ENCODE measurements at places on chromosomes 7 and 10. TPM values are rescaled to one million over a fixed set of nuclear protein-coding genes. Genes with fewer than 3 reads are reported as not detected.
A peak's percentile ranks its signal among the peaks of the same experiment; 100 is the strongest.

DNA sequence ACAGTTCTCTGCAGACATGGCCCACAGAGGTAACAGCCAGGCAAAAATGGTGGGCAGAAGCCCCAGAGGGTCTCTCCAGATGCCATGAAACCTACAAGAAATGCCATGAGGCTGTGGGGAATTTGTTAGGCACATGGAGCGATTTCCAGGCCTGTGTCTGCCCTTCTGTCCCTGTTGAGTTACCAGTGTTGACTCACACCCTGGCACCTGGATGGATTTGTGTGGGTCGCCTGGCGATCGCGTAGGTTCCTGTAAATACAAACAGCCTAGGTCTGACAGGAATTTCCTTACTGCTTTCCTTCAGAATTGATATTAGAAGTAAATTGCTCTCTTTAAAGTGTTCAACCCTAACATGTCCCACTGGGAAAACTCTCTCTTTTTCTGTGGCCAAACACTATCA lies 164.9 kb upstream of the EEPD1 start:
- DNase-seq = no peak

DNA sequence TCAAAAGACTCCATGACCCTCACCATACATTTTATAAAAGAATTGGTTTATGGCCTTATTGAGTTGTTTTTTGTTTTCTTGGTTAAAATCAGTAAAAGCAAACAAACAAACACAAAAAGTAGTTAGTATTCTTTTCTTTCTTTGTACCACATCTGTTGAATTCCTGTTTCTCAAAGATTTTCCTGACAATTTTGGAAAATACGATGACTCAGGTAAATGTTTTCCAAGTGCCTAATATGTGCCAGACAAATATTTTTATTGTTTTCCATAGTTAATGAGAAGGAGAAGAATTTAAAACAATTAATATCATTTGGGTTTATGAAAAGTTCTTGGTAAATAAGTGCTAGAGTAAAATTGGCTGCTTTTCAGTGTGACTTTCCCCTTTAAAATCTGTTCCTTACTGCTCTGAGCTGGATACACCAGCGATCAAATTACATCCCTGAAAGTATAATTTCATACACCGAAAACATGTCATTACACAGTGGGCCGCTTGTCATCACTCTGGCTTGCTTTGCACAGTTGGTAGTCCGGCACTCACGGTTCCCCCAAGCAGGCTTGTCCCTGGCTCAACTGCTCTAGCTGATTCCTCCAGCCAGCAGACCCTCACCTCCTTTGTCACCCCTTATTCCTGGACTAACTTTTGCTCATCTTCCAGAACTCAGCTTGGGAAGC lies 80.5 kb downstream of the TBXAS1 start:
- peak; percentile 46 for DNase-seq

- DNase-seq = no peak
Measured at GRCh38 chr10:48284811-48285210, 10.3 kb upstream of the FRMPD2 start.

DNA sequence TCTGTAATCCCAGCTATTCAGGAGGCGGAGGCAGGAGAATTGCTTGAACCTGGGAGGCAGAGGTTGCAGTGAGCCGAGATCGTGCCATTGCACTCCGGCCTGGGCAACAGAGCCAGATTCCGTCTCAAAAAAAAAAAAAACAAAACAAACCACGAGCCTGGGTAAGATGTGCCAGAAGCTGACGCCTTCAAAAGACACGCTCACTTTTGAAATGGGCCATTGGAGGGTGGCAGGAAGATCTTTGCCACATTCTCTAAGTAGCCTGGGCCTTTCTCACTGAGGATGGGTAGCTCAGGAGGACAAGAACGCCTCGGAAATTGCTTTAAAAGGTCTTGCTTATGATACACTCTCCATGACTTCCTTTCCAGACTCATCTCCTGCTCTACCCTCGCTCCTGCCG lies 172.7 kb downstream of the SH3PXD2A start:
- no peak for DNase-seq

DNA sequence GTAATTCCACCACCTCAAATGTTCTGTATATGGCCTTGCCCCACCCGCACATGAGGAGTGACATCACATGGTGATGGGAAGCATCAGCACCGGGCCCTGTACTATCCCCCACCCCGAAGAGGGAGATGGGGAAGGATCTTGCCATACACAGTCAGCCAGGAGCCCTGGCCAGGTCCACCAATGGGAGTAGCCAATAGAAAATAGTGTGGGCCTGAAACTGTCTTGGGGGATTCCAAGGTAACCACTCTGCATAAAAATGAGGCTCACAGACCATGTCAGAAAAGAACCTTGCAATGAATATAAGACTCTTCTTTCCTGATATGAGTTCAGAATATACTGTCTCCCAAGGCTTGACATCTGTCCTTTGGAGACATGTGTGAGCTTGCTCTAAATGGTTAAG lies 51.1 kb downstream of the ADRB1 start:
- no peak for DNase-seq

- DNase-seq = peak; percentile 79
Measured at GRCh38 chr7:27150568-27151340, 1.6 kb downstream of the HOXA3 start.

- no peak for DNase-seq
Measured at GRCh38 chr10:17652585-17652984, 8.6 kb downstream of the STAM start.

DNA sequence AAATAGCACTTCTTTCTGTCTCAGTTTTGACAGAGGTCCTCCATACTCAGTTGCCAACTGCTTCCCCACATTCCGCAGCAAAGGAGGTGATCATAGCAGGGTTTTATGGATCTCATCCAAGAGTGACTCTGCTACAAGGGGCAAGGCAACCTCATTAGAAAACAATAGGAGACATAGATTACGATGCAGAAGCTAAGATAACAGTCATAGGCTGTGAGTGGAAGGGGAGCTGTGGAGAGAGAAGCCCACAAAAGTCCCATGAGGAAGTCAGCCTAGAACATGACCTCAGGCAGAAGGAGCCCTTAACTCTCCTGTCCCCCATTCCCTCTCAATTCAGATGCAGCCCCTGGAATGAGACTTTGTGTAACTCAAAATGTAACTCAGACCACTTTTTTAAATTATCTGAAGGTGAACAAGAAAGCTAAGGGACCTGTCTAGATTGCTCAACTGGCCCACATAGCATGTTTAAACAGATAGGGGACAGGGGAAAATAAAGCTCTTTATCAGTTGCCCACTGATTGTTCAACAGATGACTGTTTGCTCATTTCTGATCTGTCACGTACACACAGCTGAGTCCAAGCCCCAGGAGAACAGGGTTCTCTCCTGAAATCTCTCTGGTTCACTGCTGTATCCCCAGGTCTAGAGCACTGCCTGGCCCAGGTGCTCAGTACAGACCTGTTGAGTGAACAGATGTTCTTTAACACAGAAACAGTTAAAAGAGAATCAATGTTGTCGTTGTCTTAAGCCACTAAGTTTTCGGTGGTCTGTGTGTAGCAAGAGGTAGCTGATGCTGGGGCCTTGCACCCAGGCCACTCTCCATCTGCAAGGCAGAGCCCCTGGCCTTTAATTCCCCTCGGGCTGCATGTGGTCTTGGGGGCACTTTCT lies 1.5 kb upstream of the NCOA4 start:
- DNase-seq = no peak

DNA sequence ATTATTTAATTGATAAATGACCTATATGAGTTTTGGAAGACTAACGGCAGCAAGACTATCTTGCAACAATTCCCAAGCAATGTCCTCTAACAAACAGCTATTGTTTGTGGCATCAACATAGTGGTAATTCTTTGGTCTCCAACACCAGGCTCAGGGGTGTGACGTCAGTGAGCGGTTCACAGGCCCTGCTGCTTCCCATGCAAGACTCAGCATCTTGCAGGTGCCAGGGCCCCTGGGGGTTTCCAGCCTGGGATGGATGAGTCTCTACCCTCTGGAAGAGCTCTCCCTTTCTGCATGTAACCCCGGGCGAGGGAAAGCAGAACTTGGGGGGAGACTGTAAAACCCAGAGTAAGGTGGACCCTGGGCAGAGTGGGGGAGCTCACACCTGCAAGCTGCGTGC lies 164.7 kb downstream of the ACTR3B start:
- DNase-seq = no peak

- DNase-seq = peak; percentile 74
Measured at GRCh38 chr10:27241010-27241651, 534 bp upstream of the ACBD5 start.

- no peak for DNase-seq
Measured at GRCh38 chr10:119235356-119235755, 28.0 kb downstream of the GRK5 start.

GRCh38 chr7:22821702-22822485 lies 755 bp downstream of the TOMM7 start:
- no peak for DNase-seq

DNA sequence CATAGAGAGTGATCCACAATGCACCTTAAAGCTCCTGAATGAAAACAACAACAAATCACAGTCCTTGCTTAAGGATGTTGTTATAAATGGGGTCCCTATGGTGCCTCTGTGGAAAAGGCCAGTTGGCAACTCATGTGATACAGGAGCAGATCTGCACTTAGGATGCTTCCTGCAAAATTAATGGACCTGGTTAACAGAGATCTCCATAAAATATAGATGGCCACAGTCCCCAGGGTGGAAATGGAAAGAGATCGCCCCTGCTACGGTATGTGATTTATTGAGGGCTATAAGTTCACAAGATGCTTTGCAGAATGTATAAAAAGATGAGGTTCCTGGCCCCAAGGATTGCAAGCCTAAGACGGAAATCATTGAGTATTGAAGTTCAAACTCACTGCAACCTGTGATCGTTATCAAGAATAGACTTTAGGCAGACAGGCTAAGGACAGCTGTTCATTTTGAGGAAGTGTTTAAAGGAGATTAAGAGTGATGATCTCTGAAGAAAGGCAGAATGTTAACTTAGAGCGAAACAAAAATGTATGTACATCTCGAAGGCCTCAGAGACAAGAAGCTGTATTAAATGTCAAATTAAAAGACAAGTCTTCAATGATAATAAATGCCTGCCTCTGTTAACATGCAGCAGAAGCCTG lies 174.1 kb upstream of the PLPP4 start:
- no peak for DNase-seq

- no peak for DNase-seq
Measured at GRCh38 chr10:77906951-77907421, 19.6 kb downstream of the DLG5 start.

GRCh38 chr7:130856866-130857265 lies 122.9 kb upstream of the KLF14 start:
- DNase-seq = no peak

DNA sequence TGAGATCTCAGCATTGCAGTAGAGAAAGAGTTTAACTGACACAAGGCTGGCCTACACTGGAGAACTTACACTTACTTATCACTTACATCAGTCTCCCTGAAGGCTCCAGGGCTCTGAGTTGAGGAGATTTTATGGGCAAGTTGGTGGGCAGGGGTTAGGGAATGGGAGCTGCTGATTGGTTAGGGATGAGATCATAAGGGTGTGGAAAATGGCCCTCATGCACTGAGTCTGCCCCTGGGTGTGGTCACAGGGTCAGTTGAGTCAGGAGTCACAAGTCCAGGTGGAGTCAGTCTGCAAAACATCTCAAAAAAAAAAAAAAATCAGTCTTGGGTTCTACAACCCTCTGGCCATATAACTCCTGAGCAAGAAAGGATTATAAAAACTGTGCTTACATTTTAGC lies 60.5 kb downstream of the PPP1R17 start:
- no peak for DNase-seq

- DNase-seq = no peak
Measured at GRCh38 chr7:77479536-77480088, 57.5 kb upstream of the PTPN12 start.

DNA sequence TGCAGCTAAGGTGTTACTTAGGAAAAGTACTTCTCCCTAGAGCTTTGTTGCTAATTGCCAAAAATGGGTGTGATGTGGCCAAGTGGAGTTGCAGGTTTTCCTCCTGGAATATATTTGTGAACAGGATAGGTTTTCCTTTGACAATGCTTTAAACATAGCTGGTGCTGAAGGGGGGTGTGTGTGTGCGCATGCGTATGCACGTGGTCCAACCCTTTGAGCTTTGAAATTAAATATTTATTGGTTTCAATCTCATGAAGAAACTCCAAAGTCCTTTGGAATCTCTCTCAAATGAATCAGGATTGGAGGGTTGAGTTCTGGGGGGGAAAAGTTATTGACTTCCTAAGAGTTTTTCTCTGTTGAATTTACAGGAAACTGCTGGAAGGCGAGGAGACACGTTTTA lies 11.1 kb downstream of the INA start:
- no peak for DNase-seq

DNA sequence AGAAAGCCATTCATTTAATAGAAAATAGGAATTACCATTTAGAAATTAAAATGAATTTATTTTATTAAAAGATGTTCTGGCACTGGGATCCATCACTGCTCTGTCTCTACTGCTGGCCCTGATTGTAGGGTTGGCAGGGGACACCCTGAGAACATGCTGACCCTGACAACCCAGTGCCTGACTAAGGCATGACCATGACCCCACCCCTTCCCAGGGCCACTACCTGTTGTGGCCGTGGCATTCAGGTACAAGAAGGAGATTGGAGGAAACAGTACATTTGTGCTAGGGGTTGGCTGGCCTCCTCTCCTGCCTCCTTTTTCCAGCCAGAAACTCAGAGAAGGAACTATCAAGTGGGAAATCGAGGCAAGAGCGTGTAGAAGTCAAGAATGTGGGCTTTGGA lies 197.0 kb upstream of the ZMIZ1 start:
- DNase-seq = no peak

DNA sequence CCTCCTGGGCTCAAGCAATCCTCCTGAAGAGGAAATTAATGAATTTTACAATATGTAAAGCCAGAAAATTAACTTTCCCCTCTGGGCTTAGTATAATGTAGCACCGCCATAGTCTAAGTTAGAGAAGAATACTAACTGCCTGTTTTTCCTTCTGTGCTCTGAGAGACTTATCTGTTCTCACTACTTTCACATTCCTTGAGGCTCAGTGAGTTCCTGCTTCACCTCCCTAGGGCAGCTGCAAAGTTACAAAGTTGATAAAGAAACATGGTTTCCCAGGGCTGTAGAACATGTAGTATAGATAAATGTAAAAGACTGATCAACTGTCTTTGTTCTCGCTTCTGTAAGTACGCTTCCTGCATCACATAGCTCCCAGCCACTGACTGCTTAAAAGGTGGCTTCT lies 16.0 kb upstream of the OLAH start:
- no peak for DNase-seq

STAG3 gene
- polyA plus RNA-seq = 23.5 TPM

DPCD gene
- polyA plus RNA-seq = 11.7 TPM

PRF1 gene
- 0.79 TPM for polyA plus RNA-seq

CHCHD1 gene
- 28.0 TPM for polyA plus RNA-seq

ELN gene
- 129 TPM for polyA plus RNA-seq

TMEM130 gene
- 8.5 TPM for polyA plus RNA-seq

LIPA gene
- 35.7 TPM for polyA plus RNA-seq

ARHGAP22 gene
- polyA plus RNA-seq = 1.8 TPM

LIPK gene
- polyA plus RNA-seq = not detected

ITGA8 gene
- polyA plus RNA-seq = 7.7 TPM

FAM25C gene
- not detected for polyA plus RNA-seq

MMS19 gene
- 67.3 TPM for polyA plus RNA-seq

CCZ1B gene
- 48.6 TPM for polyA plus RNA-seq

PCLO gene
- polyA plus RNA-seq = 0.39 TPM

CC2D2B gene
- polyA plus RNA-seq = 0.87 TPM

AGR2 gene
- 12.7 TPM for polyA plus RNA-seq

All from muscle of back (tissue), 13 donors.